ENCODE measurements at places on chromosomes 7 and 10.
A peak's percentile ranks its signal among the peaks of the same experiment; 100 is the strongest.

DNA sequence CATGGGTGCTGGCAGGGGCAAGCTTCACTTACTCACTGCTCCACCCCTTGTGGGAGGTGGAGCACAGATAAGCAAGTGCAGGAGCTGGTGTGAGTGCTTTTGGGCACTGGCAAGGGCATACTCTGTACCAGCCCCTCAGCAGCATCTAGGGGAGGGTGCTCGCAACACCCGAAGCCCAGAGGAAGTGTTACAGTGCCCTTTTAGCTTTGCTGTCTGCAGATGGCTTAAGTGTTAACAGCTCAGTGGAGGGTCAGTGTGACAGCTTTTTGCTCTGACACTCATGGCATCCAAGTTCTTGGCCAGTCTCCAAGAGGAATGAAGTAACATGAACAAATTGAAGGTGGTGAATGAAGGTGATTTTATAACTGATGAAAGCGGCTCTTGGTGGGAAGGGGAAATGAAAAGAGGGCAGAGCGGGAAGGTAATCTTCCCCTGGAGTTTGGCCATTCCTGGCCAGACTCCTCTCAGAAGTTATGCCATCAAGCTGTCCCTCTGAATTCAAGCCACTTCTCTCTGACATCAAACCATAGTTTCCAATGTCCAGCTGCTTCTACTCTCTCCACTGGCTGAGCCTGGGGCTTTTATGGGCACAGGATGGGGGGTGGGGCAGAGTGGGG is 862.5 kb downstream of the KCNMA1 start:
- peak; percentile 76 for DNase-seq

DNA sequence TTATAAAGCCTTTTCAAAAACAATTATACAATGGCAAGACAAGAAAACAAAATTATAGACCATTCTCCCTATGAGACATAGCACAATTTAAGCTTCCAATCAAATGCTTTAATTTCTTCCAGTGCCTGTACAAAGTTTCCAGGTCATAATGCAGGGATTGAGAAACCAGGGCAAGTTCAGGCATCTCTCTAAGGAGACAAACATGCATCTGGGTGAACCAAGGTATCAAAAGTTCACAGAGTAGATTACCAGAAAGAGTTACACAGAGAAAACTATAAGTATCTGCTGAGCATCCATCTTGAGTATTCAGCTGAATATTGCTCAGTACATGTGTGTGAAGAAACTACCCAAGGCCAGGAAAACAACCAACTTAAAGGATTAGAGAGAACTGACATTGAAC is 89.1 kb downstream of the COL28A1 start:
- no peak for DNase-seq

- no peak for DNase-seq
Measured at GRCh38 chr7:131076711-131077181, 250.9 kb upstream of the MKLN1 start.

GRCh38 chr10:111392159-111392558 is 315.3 kb downstream of the ADRA2A start:
- no peak for DNase-seq

- no peak for DNase-seq
Measured at GRCh38 chr7:113076703-113077102, 9.9 kb downstream of the GPR85 start.

- no peak for DNase-seq
Measured at GRCh38 chr7:28132959-28133870, 47.4 kb downstream of the JAZF1 start.

DNA sequence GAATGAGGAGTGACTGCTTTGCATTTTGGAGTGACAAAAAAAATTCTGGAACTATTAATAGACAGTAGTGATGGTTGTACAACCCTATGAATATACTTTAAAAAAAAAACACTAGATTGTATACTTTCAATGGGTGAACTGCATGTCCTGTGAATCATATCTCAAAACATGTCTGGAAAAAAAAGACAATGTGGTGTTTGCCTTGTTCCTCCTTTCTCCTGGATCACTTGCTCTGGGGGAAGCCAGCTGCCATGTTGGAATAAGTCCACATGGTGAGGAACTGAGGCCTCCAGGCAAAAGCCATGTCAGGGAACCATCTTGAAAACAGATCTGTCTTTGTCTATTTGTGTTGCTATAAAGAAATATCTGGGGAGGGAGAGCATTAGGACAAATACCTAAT is 39.5 kb upstream of the YAE1 start:
- DNase-seq = no peak

DNA sequence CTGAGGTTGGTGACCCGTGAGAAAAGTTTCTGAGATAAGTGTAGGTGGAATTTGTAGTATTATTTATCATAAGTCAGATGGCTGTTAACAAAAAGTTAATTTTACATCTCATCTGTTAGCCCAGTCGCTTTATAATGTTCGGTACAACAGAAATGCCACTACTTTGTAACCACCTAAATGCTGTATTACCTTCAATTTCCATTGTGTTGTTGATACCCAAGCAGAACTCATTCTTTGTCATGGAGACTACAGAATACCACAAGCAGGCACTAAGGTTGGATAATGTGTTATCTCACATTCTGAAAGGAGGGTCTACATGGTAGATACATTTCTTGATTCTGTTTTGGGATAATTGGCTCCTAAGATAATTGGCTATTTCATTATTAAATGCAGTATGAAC is 249.8 kb upstream of the KAT6B start:
- DNase-seq = no peak

DNA sequence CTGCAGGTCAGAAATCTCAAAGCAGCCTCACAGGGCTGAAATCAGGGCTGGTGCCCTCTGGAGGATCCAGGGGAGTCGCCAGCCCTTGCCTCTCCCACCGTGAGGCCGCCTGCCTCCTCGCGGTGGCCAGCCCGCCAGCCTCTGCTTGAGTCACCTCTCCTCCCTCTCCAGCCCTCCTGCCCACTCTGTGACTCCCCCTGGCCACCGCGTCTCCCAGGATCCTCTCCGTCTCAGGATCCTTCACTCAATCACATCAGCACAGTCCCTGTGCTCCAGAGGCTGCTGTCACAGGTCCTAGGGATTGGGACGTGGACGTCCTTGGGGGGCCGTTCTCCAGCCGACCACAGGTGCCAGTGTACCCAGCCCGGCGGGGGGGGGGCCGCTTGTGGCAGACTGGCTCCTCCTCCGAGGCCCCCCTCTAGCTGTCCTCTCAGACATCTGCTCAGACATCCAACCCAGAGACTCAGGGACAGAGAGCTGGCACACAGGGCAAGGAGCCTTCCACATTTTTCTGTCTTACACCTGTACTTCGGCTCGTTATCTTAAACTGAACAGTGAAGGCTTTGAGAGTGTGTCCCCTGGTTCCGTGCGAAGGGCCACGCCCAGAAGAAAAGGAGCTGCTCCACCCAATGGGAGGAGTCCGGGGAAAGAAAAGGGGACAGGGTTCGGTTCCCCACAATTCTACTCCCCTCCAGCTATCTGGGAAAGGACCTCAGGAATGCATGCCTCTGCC is 9.4 kb upstream of the PPP2R2D start:
- DNase-seq = peak; percentile 31

DNA sequence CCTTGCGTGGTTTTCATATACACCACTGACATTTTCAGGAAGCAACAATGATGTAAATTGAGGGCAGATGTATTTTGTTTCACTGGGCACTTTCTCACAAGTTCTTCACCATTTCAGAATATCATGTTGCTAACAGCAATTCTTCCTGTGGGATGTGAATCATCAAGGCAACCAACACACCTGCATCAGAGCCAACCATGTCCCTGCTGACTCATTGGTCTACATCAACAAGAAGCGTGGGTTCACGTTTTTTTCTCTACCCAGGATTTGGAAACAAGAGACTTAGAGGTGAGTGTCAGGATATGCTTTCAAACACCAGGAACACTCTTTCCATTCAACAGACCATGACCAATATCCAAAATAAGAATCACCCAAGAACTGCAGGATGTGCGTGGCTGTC is 203.9 kb downstream of the TEX36 start:
- no peak for DNase-seq

- no peak for DNase-seq
Measured at GRCh38 chr7:90764848-90765570, 168.9 kb downstream of the CDK14 start.

- DNase-seq = no peak
Measured at GRCh38 chr10:63765126-63765525, 243.9 kb downstream of the REEP3 start.

DNA sequence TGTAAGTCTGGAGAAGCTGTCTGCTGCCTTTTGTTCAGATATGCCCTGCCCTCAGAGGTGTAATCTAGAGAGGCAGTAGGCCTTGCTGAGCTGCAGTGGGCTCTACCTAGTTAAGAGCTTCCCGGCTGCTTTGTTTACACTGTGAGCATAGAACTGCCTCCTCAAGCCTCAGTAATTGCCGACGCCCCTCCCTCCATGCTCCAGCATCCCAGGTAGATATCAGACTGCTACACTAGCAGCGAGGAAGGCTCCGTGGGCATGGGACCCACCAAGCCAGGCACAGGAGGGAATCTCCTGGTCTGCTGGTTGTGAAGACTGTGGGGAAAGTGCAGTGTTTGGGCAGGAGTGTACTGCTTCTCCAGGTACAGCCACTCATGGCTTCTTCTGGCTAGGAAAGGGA is 26.4 kb upstream of the CXCL12 start:
- DNase-seq = no peak

DNA sequence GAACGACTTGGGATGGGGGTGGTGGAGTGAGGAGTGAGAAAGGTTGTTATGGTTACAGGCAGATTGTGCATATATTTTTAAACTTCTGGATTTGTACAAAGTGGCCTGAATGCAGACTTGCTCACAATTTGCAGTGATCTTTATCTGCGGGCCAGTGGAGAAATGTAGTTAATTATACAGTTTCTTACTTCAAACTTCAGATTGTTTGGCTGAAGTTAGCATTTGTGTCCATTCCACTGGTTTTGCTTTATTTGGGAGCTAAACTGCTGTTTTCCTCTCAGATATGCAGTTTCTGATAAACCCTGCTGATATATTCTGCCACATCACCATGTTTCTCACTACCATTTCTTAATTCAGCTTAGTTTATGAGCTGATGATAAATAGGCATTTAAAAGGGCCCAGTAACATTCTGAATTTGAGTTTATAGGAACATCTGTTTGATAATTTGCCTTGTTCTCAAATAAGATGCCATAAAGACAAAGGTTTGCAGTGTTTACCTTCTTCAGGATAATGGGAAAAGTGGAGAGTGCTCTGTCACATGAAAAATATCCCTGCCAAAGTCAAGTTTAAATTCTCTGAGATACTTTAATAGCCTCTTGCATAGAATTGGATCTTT is 170.1 kb downstream of the ST7 start:
- no peak for DNase-seq

GRCh38 chr10:99768556-99768955 is 13.9 kb upstream of the ABCC2 start:
- DNase-seq = no peak

- DNase-seq = peak; percentile 53
Measured at GRCh38 chr10:49220679-49221078, 32.5 kb upstream of the TMEM273 start.

- no peak for DNase-seq
Measured at GRCh38 chr10:97631098-97631497, 2.2 kb downstream of the MORN4 start.

DNA sequence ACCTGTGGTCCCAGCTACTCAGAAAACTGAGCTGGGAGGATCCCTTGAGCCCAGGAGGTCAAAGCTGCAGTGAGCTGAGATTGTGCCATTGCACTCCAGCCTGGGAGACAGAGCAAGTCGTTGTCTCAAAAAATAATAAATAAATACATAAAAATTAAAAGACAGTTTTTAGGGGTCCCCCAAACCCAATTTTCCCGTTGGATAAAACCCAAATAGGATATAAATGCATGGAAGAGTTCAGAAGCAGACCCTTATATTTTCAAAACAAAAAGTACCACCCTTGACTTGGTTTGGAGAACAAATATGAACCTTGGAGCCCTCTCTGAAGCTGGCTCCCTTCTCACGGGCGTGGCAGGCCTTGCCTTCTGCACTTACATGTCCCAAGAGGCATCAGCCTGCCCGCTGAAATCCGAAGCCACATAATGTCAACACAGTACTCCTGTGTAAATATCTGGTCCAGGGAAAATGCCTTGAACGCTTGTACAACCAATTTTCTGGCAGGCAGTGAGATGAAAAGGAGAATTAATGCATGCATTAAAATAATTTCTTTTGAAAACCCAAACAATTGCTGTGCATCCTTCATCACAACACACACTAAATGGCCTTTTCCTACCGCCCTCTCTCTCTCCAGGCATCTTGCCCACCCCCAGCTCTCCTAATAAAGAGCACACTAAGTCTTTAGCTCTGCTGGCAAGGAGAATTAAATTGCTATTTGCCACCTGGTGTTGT is 46.4 kb upstream of the PARD3 start:
- peak; percentile 70 for DNase-seq

GRCh38 chr7:133290676-133291333 is 37.9 kb downstream of the EXOC4 start:
- no peak for DNase-seq

DNA sequence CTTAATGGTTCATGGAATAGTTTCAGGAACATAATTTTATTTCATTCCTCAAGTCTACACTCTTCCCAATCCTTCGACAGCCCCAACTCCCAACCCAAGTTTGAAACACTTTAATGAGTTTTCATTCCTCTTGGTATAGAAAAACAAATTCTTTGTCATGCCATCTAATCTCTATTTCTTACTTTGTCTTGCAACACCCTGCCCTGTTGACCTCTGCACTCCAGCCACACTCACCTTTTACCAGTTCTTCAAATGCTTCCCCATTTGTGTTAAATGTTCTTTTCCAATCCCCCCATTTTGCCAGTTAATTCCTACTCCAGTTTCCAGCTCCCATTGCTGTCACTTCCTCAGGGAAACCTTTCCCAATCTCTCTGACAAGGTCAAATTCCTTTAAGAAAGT is 21.9 kb downstream of the ASAH2 start:
- no peak for DNase-seq

DNA sequence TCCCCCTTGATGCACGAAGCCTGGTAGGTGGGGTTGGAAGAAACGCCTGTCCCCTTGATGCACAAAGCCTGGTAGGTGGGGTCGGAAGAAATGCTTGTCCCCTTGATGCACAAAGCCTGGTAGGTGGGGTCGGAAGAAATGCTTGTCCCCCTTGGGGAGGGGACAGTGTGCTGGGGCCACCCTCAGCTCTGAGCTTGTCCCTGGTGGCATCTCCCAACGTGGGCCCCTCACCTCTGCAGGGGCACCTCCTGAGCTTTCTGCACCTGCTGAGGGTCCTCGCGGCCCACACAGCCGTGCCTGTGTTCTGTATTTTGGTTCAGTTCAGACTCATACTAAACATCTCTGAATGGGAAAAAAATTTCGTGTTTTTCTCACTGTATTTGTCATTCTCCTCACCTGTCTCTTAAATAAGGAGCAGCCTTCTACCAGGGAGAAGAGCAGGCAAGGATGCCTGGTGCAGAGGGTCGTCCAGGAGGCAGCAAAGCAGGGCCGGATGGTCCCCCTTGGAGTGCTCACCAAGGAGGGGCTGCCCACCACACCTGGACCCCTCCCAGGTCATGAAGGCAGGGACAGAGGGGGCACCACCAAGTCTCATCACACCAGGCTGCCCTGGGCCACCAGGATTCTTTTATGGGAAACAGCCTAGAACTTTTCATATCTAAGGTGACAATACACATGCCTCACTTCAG is 24.7 kb downstream of the VIPR2 start:
- DNase-seq = peak; percentile 13
